ENCODE measurements at places on chromosomes 13 and 19.

DNA sequence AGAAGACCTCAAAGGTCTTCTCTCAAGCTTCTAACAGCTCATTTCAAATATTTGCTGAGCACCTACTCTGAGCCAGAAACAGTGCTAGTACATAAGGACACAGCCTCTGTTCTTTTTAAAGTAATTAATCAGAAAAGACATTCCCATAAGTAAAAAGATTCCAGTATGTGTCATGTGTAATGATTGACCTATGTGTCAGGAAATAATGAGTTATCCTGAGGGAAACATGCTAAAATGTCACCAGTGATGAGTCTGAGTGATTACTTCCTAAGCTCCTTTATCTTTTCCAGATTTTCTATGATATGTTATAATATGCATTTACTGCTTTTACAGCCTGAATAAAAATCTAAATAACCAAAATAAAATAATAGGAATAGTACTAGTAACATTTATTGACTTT lies 107.6 kb downstream of the SLC25A15 start:
- no peak for DNase-seq

- no peak for DNase-seq
These were observed 2.9 kb downstream of the CYSLTR2 start for GRCh38 chr13:48656608-48657007.

GRCh38 chr13:45847554-45848224 lies 3.9 kb downstream of the SIAH3 start:
- DNase-seq: peak; percentile 27

DNA sequence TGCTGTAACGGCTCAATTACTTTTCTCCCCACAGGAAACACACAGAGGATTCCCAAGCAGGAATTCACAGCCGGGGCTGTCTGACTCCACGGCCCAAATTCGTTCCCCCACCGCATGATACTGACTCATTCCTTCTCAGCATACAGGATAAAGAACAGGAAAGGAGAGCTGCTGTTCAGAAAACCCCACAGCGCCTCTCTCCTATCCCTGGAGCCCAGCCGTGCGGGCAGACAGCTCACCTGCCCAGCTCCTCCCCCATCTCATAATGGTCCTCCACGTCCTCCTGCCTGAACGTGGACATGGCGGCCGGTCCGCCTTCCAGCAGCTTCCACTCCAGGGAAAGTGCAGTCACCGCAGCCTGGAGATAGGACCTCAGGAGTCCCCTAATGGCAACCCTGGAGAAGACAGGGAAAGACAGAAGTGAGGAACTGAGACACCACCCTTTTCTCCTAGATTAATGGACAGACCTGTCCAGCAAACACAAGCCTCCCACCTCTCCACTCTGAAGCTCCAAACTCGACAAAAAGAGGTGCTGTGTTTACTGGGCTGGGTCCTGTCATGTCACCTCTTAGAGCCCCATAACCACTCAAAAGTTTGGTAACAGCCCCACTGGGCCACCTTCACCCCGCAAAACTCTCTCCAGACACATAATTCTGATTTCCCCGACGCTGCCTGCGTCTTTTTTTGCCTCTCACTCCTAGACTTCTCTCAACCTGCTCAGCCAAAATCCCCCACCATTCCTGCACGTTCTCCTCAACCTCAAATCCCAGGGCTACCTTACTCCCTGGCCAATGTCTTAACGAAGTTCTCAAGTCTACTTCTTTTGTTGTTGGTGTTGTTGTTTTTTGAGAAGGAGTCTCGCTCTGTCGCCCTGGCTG lies 1.2 kb downstream of the DAPK3 start:
- peak; percentile 87 for DNase-seq

DNA sequence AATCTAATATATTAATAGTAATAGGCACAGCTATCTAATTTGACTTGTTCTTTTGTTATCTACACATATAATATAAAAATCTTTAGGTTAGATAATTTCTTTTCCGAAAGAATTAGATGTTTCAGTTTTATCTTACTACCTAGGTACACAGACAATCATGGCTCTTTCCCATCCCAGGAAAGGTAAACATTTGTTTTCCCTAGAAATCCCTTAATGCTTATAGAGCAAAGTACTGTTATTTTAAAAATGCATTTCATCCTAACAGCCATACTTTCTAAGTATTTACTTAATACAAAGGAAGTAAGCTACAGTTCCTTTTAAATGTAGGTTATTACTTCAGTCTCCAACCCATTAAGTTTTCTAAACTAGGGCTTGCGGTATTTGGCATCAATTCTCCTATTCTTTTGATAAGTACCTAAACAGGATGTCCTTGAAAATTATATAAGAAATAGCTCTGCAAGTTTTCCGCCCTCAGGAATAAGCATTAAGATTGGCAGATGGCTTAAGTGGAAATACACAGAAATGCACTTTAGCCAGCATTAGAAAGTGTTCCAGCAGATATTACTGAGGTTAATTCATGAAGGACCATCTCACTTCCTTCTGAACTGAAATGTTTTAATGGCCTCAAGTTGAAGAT lies 616.2 kb upstream of the SPRY2 start:
- DNase-seq: no peak
